ENCODE measurements at places on chromosomes 7 and 10. TPM values are rescaled to one million over a fixed set of nuclear protein-coding genes. Genes with fewer than 3 reads are reported as not detected.

DNA sequence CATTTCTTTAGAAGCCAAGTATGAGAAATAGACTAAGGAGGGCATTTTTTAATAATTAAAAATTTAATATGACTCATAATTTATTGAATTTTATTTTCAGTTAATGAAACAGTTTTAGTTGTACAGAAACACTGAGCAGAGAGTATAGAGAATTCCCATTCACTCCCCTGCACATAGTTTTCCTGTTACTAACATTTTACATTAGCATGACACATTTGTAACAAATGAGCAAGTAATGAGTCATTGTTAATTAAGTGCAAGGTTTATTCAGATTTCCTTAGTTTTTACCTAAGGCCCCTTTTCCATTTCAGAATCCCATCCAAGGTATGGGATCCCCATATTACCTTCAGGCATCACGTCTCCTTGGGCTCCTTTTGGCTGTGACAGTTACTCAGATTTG, 271.5 kb upstream of the FZD8 start:
- DNase-seq, result no peak

The TDRD1 gene
- 0.05 TPM for polyA plus RNA-seq

The TAS2R41 gene
- polyA plus RNA-seq, result not detected

GRCh38 chr7:128948976-128949760, 11.4 kb downstream of the IRF5 start:
- DNase-seq, result no peak

The SMURF1 gene
- 18.8 TPM for polyA plus RNA-seq

The CALML3 gene
- polyA plus RNA-seq, result not detected

The ODAD2 gene
- 1.5 TPM for polyA plus RNA-seq

DNA sequence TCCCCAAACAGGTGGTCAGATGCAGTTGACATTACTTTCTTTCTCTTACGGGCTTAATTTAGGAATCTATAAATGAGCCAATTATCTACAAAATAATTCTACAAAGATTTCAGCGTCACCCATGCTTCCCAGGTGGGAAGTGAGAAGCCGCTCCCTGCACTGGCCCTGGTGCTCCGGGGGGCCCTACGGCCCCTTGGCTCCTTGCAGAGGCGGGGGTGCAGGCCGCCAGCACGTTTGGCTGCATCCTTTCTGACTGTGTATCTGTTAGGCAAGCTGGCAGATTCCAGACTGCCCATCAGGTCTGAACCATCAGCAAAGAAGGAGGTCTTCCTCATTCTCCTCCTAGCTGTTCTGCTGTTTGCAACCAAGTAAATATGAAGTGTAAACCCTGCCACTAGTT, 16.3 kb downstream of the VWC2 start:
- no peak for DNase-seq
